ENCODE measurements at places on chromosomes 5 and 9.
A peak's percentile ranks its signal among the peaks of the same experiment; 100 is the strongest.

GRCh38 chr5:158099571-158100105, 240.7 kb upstream of the CLINT1 start:
- no peak overlapping the region for H3K27ac ChIP-seq
- no peak for DNase-seq
- H3K4me3 ChIP-seq, result no peak overlapping the region
- no peaks in the 10 kb centered on the region for H3K27me3 ChIP-seq
- H3K36me3 ChIP-seq, result no peaks in the 10 kb centered on the region
- no peaks in the 10 kb centered on the region for H3K4me1 ChIP-seq

DNA sequence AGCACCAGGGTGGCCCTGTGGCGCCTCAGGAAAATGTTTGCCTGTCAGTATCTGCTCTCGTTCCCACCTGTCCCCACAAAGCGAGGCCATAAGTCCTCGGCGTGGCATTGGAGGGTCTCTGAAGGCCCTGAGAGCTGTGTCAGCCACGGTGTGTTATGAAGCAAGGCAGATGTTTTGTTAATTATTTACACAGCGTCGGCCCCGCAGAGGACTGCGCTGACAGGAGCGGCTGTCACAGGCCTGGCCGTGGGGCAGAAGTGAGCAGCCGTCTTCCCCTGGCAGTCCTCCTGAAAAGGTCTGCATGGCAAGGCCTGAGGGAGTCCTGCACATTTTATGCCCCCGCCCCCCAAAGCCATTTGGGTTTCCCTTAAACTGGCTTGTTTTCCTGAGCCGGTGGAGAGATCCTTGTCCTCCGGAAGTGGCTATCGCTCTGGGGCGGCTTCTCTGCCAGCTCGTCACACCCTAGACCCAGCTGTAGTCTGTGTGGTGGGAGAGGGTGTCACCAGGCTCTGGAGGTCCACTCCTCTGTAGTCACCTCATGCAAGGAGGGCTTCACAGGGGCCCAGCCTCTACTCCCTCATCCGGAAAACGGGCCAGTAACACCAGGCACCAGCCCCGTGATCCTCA, 6.2 kb downstream of the NEK6 start:
- peaks cover 57% of the 10 kb centered on the region for H3K4me1 ChIP-seq
- peaks cover 38% of the 10 kb centered on the region for H3K36me3 ChIP-seq
- H3K27me3 ChIP-seq, result no peaks in the 10 kb centered on the region
- peak overlapping the region; percentile 87 for H3K27ac ChIP-seq

DNA sequence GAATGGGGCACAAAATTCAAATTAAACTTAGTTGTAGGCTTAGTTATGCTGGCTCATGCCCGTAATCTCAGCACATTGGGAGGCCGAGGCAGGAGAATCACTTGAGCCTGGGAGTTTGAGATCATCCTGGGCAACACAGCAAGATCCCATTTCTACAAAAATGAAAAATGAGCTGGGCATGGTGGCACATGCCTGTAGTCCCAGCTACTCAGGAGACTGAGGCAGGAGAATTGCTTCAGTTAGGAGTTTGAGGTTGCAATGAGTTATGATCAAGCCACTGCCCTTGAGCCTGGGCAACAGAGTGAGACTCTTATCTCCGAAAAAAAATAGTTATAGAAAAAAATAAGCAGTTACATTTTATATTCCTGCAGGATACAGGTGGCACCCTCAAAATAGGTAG, 20.7 kb upstream of the GFPT2 start:
- no peak overlapping the region for H3K4me3 ChIP-seq
- no peaks in the 10 kb centered on the region for H3K4me1 ChIP-seq
- H3K27me3 ChIP-seq, result peaks cover 19% of the 10 kb centered on the region
- DNase-seq, result no peak
- H3K27ac ChIP-seq, result no peak overlapping the region

DNA sequence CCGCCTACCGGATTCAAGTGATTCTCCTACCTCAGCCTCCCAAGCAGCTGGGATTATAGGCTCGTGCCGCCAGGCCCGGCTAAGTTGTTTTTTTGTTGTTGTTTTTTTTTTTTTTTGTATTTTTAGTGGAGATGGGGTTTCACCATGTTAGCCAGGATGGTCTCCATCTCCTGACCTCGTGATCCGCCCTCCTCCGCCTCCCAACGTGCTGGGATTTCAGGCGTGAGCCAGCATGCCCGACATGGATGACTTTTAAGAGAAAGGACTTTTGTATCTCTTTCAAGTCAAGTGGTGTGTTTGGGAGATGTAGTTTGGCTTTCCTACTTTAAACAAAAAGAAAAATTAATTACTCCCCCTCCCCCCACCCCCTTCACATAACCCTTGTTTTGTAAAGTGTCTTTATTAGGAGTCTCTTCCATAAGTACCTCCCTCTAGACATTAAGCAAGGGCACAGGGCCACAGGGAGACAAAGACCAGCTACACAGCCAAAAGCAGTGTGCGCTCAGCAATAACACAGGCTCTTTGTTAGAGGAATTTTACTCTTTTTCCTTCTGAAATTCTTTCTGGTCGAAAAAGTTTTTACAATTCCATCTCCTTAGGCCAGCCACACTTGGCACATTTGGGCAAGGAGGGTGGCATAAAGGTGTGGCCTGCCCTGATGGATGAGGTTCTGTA, 31.2 kb downstream of the JAKMIP2 start:
- no peaks in the 10 kb centered on the region for H3K36me3 ChIP-seq
- peaks cover 17% of the 10 kb centered on the region for H3K4me1 ChIP-seq
- H3K27me3 ChIP-seq, result no peaks in the 10 kb centered on the region
- no peak overlapping the region for H3K4me3 ChIP-seq
- peak overlapping the region; percentile 73 for H3K27ac ChIP-seq

DNA sequence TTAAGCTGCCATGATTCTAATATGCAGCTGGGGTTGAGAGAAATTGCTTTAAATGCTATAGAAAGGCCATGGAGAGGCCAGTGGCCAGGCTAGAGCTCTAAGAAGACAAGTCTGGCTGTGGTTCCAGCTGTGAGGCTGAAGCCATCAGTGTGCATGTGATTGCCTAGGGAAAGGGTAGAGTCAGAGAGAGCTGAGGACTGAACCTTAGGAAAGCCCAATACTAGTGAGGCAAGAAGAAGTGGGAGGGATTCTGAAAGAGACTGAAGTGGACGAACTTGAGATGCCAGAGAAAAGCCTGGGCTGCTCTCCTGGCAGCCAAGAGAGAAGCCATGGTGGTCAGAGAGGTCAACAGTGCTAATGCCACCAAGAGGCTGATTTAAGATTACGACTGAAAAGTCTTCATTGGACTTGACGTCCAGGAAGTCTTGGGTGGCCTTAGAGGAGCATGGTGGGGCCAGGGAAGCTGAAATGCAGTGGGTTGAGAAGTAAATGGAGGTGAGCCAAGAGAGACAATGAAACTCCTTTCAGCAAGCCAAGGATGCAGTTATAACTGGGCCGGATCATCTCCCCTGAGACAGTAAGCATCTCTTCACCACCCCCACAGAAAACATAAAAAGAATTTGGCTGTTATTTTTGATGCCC, 133.2 kb downstream of the TMEM174 start:
- no peak for DNase-seq
- H3K36me3 ChIP-seq, result no peaks in the 10 kb centered on the region
- H3K27ac ChIP-seq, result no peak overlapping the region
- H3K27me3 ChIP-seq, result peaks cover 81% of the 10 kb centered on the region

DNA sequence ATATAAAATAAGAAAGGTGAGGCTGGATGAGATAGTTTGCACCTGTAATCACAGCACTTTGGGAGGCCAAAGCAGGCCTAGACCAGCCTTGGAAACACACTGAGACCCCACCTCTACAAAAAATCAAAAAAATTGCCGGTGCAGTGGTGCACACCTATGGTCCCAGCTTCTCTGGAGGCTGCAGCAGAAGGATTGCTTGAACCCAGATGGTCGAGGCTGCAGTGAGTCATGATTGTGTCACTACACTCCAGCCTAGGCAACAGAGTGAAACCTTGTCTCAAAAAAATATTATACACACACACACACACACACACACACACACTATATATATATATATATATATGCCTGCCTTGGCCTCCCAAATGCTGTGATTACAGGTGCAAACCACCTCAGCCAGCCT, 1.3 kb downstream of the SLC35D2 start:
- no peak overlapping the region for H3K27ac ChIP-seq
- peaks cover 41% of the 10 kb centered on the region for H3K36me3 ChIP-seq
- no peaks in the 10 kb centered on the region for H3K27me3 ChIP-seq
- no peak overlapping the region for H3K4me3 ChIP-seq

DNA sequence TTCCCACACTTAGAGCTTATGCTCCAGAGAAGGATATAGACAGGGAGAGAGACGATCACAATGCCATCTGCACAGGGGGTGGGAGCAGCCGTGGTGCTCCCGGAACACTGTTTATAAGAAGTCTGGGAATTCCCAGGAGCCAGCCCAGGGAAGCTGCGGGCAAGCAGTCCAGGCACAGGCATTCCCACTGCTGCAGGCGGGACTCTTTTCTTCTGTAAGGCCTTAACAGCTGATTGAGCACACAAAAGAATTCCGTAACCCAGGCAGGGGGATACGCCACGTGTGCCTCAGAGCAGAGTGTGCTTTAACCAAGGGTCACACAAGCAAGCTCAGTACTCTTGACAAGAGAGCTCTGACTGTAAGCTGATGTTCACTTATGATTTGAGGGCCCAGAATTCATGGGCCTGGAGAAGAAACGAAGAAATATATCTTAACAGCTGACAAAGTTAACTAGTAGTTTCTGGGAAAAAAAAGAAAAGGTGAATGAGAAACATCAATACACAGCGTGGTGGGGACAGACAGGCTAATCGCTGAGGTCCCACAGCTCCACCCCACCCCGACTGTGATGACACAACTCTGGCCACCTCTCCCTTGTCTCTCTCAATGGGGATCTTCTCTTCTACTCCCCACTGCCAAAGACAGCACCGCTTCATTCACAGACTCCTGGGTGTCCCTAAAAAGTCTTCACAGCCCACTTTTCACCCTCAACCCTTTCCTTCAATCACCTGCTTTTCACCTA, 85.9 kb upstream of the SIMC1 start:
- H3K36me3 ChIP-seq, result no peaks in the 10 kb centered on the region
- no peak overlapping the region for H3K27ac ChIP-seq
- peaks cover 11% of the 10 kb centered on the region for H3K4me1 ChIP-seq
- peak; percentile 67 for DNase-seq
- H3K4me3 ChIP-seq, result no peak overlapping the region
- H3K27me3 ChIP-seq, result no peaks in the 10 kb centered on the region

GRCh38 chr5:157497875-157498611, 38.0 kb downstream of the NIPAL4 start:
- H3K4me3 ChIP-seq, result no peak overlapping the region
- no peaks in the 10 kb centered on the region for H3K27me3 ChIP-seq
- H3K4me1 ChIP-seq, result no peaks in the 10 kb centered on the region
- no peak for DNase-seq
- H3K27ac ChIP-seq, result no peak overlapping the region

Measured in neuronal stem cell (in vitro differentiated cells).